Effector CD8-positive, alpha-beta T cell (primary cell): ENCODE measurements at places on chromosomes 2 and 18.

GRCh38 chr2:216033403-216033802, 20.1 kb upstream of the MREG start:
- DNase-seq = no peak

DNA sequence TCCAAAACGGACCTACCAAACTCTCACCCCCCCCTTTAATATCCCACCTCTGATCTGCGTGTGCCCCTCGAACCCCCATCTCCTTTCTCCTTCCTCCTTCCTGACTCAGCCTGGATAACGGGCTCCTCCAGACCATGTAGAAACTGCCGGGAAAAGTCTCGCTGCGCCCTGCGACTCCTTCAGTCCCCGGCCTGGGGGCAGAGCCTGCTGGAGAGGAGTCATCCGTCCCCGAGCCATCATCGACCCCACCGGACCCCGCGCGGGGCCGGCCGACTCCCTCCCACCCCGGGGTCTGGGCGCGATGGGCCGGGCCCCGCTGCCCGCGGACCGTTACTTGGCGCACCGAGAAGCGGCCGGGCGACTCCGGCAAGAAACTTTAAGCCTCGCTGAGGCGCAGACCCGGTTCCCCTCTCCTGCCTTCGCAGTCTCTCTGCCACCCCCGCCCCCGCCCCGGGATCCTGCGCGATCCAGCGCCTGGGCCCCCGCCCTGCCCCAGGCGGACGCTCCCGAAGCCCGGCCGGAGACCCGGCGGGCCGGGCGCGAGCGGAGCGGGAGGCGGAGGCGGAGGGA, 3.4 kb downstream of the ZEB2 start:
- no peak for DNase-seq

GRCh38 chr18:67217551-67218166, 298.9 kb downstream of the DSEL start:
- peak; percentile 24 for DNase-seq

- no peak for DNase-seq
Measured at GRCh38 chr18:47113796-47114540, 36.3 kb downstream of the HDHD2 start.
